ENCODE measurements at places on chromosomes 2 and 18. TPM values are rescaled to one million over a fixed set of nuclear protein-coding genes. Genes with fewer than 3 reads are reported as not detected.

DNA sequence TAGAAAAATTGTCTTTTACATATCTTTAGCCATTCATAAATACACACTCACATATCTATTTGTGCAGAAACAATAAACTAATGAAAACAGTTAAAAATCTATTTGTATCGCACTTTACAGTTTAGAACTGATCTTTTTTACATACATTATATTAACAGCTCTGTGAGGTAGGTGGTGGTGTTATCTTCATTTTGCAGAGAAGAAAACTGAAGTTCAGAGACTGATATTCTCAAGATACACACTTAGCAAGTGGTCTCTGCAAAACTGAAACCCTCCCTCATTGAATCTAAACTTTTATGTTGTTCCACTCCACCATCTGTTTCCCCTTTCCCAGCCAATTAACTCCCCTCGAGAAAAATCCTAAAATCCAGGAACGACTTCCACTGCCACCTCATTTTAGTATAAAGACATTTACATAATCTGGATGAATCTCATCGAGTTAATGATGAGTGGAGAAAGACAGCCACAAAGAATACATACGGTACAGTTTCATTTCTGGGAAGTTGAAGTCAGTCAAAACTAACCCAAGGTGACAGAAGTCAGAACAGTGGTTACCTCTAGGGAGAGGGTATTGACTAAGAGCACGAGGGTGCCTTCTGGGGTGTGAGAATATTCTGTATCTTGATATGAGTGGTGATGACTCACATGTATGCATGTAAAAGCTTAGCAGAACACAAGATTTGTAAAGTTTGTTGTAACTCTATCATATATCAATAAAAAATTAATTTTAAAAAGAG is 524.2 kb upstream of the TCF4 start:
- no peak for DNase-seq

GRCh38 chr2:142791335-142791734 is 86.1 kb upstream of the KYNU start:
- no peak for DNase-seq

DNA sequence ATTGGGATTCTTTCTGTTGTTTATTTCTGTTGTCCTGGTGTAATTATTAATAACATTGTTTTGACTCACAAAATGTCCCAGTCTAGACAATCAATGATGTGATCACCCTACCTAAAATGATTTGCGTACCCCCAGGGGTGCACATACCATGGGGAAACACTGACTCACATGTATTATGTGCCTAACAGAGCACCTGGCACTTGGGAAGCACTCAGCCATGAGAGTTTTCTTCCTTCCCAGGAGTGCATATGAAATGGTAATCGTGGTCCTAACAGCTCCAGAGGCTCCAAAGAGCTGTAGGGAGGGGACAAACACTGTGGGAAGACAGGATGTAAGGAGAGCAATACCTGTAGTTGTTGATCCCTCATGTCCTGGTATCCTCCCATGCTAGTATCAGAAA is 187.8 kb upstream of the ERBB4 start:
- DNase-seq = no peak

The EIF2AK3 gene
- 32.7 TPM for polyA plus RNA-seq
